GOT3 (cell line): ENCODE measurements at places on chromosomes 4 and X.

DNA sequence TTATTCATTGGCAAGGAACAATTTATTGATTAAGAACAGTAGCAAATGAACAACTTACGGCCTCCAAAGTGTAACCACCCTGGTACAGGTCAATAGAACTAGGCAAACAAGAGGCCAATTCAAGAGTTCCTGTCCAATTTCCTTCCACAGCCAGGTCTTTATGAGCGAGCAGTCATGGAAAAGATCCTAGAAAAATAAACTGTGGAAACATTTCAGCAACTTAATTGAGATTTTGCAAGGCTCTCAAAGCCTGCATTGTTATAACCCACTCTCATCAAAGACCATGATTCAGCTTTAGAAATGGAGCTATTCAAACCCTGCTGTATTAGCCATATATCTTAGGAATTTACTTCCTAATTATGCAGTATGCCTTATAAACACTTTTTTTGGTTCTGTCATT, 43.6 kb downstream of the UNC5C start:
- DNase-seq, result no peak

DNA sequence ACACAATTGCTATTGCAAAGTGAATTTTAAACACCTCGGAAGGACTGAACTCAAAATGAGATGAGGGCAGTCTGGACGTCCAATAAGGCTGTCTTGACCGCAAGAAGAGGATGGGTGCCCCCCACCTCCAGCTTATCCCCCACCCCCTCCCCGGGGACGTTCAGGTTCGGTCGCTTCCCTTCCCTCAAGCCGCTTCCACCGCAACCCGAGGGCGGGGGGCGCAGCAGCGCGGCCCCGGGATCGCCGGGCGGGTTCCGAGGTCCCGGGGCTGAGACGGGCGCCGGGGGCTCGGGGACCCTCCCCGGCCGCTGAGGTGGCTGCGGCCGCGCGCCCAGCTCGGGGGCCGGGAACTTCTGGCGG, 480 bp downstream of the USP46 start:
- no peak for DNase-seq

DNA sequence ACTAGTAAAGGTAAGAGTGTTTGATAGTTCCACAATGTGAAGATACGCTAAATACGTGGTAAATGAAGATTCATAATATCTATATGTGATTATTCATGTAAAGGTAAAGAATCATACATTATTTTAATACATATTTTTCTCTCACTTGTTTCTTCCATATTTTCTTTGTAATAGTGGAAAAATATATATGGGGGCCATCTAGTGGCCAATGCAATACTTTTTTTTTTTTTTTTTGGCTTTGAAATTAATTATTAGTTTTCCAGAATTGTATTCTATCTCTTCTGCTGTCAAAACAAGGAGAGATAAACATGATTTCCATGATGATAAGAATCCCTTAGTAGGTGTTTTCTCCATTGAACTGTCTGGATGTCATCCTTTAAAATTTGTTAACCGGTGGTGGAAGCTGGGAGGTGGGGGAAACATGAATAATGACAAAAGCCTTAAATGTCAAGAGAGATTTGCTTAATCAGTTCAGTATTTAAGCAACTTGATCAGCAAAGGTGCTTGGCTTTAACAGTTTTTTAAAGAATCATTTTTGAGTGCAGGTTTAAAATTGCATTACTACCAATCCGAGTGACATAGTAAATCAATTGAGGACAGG, 508.7 kb upstream of the HTR2C start:
- no peak for DNase-seq

GRCh38 chrX:151082077-151082948, 94.1 kb upstream of the GPR50 start:
- DNase-seq, result peak; percentile 9

DNA sequence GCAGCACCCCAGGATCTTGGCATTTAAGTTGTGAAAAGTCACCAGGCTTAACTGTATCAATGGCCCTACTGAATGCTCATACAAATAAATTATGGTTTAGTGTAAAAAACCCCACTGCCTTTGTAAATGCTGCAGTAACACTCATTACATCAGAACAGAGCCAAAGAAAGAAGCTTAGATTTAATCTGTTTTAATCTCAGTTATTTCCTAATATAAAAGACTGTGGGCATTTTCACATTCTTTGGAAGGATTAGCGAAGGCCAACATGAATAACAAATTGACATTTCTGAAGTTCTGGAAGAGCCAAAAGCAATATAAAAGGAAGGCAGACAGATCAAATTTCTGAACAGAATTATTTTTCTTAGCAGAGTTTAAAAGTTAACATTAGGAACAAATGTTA, 140.0 kb upstream of the HCCS start:
- no peak for DNase-seq

DNA sequence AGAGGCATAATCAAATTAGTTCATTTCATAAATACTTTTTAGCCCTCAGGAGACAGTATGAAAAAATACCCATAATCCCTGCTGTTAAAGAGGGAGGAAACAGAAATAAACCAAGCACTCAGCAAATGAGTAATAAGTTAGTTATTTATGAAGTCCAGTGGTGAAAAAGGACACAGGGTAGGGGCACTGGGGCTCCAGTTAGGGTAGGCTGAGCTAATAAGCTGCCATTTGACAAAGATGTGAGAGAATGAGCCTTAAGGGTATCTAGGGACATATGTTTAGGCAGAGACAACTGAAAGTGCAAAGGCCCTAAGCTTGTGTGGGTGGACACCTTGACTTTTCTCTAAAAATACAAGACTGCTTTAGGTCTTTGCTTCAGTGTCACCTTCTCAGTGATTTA, 94.4 kb downstream of the IL15 start:
- DNase-seq, result no peak

- DNase-seq, result no peak
Measured at GRCh38 chrX:130179170-130179569, 7.4 kb downstream of the RAB33A start.

GRCh38 chr4:145976680-145977079, 38.1 kb upstream of the ZNF827 start:
- DNase-seq, result no peak

GRCh38 chr4:53192496-53192895, 173.4 kb downstream of the SCFD2 start:
- DNase-seq, result no peak

DNA sequence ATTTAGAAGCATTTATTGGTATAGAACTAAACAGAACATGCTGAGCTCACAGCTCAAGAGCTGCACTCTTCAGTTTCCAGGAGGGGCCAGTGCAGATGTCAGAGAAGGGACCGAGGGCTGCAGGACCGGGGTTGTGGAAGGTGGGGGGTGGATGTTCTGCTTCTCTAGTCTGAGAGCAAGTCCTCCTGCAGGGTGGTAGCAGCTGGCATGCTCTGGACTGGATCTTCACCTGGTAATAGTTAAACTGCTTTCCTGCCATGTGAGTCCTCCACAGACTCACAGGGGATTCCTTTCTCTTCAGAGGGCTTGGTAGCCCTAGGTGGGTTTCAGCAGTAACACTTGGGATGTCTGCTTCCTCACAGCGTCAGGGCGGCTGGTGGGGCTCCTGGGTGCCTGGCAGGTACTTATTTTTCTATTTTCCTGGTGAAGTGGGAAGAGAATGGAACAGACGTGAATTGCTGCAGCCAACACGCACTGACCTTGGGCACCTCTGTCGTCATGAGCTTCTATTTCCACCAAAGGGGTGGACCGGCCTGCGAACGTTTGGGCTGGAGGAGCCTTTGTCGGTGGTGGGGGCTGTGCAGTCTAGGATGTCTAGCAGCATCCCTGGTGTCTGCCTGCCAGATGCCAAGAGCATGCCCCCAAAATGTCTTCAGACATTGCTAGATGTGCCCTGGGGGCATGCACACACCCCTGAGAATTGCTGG, 2.5 kb downstream of the MAEA start:
- DNase-seq, result no peak

GRCh38 chrX:26788402-26788998, 572.5 kb downstream of the MAGEB5 start:
- no peak for DNase-seq

DNA sequence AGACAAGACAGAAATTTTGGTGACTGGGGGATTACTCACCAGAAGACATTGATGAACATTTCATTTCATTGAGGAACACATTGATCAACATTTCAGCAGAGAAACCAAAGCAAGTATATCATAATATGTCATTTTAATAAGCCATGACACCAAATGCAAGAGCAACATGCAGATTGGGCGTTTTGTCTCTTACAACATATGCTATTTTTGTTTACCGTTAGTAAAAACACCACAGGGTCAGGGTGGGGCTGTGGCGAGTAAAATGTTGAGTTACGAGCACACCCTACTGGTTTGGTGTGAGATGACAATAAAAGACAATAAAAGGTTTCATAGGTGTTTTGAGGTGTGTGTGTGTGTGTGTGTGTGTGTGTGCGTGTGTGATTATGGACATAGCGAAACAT, 294.5 kb downstream of the PDGFC start:
- no peak for DNase-seq

- DNase-seq, result no peak
Measured at GRCh38 chrX:53713987-53714579, 27.6 kb upstream of the HUWE1 start.

DNA sequence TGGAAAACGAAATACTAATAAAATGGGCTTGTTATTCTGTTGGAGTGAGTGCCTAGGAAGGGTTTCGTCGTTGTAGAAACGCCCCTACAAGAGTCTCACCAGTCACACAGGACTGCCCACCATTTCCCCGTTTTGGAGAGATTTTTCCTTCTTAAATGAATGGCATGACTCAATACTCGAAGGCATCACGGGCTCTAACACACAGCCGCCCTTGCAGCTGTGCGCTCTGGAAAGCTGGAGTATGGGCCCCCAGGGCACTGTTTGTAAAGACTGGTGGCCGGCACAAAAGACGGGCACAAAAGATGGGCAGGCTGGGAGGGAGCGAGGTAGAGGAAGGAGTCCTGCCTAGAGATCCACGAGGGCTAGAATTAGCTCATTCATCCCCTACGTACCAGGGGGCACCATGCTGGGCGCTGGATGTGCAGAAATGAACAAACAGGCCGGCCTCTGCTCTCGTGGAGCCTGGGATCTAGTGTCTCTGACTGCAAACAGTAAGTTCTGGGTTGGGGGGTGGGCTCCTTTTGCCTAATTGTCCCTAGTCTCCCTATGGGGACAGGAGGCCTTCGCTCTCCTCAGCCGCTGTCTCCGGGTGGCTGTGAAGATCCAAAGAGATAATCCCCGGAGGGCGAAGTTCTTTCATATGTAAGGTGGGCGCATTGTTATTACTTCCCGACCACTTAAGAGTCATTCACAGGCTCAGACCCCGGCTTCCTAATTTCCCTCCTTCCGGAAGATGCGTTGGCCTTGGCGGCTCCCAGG, 1.0 kb upstream of the SFRP2 start:
- DNase-seq, result no peak

DNA sequence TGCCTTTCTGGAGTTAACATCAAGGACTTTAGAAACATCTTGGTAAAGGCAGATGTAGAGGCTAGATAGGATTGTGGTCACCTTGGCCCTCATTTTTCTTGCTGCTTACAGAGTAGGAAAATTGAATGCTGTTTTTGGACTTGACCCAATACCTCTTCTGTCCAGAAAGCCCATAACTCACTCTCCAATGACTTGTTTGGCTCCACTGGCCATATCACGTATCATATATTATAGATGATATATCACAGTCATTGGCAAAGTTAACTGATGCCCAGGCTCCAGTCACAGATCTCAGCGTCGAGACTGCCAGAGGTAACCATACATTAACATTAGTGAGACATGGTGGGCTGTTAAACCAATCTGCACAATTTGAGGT, 88.1 kb upstream of the PLAC1 start:
- DNase-seq, result no peak

DNA sequence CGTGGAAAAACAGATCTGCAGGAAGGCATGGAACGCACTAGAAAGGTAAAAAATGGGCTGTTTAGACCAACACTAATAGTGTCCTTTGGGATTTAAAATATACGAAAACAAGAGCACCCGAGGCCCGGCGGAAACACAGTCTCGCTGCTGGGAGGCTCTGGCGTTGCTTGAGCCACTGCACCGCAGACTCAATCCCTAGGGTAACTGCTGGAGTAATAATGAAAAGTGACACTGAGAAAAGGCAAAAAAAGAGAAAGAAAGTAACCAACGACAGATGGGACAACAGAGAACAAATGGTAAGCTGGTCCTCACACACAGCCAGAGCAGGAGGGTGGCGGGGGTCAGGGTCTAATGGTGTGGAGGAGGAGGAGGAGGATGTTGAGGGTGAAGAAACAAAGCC, 15.4 kb downstream of the IRAK1 start:
- no peak for DNase-seq

- DNase-seq, result no peak
Measured at GRCh38 chrX:47366041-47366722, 4.2 kb upstream of the ZNF157 start.

GRCh38 chr4:31657859-31658570, 937.8 kb downstream of the PCDH7 start:
- no peak for DNase-seq

- DNase-seq, result no peak
Measured at GRCh38 chr4:187504974-187505797, 490.4 kb upstream of the ZFP42 start.

DNA sequence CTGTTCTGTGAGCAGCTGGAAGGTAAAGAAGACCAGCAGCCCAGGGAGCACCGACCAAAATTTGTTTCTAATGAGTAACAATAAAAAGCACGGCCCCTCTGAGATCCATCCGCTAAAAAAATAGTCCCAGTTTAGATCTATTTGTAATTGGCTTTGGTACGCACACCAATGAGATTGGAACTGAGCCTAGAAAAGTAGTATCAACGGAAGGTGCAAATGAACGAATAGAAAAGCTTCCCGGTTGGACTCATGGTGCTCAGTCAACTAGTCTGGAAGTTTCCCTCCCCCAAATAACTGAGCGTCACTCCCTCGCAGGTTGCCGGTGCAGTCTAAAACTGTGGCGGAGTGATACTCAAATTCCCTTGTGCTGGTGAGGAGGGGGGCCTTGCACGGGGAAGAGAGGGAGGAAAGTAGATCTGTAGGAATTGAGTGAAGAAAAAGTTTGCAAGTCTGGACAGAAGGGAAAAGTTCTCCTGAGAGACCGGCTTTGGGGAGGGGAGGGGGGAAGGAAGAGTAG, at the start of gene COL4A5:
Gene COL4A5, plus strand, starts transcription at position 413 of the 517 bp plus-strand sequence. CDS start 288 bp downstream, outside the sequence.
- peak; percentile 15 for DNase-seq

DNA sequence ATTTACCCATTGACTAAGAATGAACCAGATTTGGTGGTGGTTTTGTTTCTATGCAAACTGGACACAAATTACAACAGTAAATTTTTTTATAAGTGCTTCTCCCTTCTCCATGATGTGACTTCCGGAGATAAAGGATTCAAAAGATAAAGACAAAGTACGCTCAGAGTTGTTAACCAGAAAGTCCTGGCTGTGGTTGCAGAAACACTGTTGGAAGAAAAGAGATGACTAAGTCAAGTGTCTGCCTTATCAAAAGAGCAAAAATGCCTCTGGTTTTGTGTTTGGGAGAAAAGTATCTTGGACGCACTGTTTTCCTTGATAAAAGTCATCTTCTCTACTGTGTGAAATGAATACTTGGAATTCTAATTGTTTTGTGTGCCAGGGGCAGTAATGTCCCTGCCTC, 213.4 kb downstream of the GC start:
- DNase-seq, result no peak

DNA sequence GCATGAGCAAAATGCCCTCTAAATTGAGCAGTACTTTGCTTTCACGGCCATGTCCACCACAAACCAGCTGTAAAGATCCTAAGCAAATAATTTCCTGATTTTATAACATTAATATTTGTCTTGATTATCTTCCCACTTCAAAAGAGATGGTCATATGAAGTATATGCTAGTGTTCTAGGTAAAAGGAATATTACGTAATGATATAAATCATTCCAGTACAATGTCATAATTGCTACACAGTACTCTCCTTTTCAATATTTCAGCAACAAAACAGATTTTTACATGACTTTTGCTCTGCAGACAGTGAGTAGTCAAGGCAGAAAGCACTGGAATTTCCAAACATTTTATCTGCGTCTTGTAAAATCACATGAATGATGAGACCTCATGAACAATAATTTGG, 572.8 kb upstream of the FRG1 start:
- no peak for DNase-seq
